ENCODE measurements at places on chromosomes 1 and 21.
A peak's percentile ranks its signal among the peaks of the same experiment; 100 is the strongest.

- DNase-seq = no peak
Measured at GRCh38 chr1:223248001-223248769, 105.1 kb upstream of the TLR5 start.

DNA sequence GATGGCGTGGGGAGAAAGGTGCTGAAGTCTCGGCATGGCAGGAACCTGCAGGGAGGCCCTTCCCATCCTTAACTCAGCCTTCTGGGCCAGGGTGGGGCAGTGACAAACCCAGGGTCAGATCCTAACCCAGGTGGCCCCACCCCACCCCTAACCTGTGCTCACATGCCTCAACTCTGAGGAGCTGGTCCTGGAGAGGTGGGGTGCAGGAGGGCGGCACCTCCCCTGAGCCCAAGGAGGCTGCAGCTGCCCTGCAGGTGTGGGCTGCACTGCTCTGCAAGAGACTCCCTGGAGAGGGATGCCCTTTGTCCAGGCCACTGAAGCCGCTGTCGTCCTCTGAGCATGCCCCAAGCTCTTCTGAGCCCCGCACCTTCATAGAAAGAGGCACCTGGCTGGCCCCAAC is 15.2 kb upstream of the ADAMTSL4 start:
- no peak for DNase-seq

DNA sequence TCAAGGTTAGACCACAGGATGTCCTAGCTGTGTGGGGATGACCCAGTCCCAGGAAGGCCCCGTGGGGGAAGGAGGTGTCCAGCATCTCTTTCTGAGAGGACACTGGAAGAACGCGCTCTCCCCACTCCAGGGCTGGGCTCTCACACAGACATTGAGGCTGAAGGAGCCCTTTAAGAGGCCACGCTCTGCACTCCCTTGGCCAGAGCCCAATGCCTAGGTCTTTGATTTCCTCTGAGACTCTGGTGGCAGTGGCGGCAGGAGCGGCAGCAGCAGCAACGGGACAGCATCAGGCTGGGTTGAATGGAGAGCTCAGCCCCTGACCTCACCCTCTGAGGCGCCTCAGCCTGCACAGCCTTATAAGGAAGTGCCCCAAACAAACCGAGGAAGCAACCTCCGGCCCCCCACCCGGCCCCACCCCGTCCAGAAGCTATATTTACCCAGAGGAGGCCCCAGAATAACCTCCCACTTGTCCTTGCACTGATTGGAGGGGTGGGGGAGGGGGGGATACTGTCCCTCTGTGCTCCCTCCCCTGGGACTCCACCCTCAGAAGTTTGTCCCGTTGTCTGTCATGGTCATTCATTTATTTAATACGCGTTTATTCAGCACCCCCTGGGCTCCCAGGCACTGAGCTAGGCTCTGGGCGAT is 12.3 kb downstream of the NES start:
- DNase-seq = no peak

DNA sequence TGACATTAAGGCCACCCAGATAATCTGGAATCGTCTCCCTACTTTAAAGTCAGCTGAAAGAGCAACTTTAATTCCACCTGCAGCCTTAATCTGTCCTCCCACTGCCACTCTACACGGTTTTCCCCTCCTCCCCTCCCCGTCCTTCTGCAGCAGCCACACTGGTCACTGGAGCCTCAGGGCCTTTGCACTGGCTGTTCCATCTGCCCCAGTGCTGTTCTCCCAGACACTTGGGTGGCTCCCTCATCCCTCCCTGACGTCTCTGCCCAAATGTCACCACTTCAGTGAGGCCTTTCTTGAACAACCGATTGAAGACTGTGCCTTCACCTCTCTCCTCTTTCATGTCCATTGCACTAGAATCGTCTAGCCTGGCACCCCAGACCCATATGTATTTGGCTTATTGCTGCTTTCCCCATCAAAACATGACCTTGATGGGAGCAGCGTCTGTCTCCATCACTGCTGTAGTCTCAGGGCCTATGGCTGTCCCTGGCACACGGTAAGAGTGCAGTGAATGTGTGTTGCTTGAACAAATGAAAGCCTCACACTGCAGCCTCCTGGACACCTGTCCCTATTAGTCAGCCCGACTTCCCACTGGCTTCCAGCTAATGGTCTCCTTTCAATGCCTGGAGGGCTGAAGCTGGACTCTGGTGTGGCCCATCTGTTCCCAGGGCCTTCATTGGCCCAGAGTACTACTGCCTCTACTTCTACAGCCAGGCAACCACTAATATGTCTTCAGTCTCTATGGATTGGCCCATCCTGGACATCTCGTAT is 10.6 kb upstream of the PRDM16 start:
- DNase-seq = no peak

- no peak for DNase-seq
Measured at GRCh38 chr1:171213559-171214454, 28.7 kb downstream of the FMO2 start.

- no peak for DNase-seq
Measured at GRCh38 chr1:213779228-213779627, 208.5 kb upstream of the PROX1 start.

DNA sequence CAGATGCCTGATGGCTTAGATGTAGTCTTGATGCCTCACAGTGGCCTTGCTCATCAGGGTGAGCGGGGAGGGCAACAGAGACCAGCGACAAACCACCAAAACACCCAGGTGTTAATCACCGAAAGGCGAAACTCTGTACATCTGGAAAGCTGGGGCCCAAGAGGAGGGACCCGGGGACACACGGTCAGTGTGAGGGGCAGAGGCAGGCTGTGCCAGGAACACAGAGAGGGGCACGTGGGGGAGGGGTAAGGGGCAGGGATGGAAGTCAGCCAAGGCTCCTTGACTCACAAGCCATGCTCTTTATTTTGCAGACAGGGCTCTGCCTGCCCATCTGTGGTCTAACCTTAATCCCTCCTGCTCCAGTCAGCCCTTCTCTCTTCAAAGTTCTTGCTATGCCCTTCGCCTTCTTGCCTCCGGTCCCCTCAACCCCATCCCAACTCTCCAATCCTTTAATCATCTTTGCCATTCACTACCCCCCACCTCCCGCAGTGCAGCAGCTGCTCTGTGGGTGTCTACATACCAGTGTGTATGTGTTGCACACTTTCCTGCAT is 4.3 kb downstream of the MEF2D start:
- no peak for DNase-seq

DNA sequence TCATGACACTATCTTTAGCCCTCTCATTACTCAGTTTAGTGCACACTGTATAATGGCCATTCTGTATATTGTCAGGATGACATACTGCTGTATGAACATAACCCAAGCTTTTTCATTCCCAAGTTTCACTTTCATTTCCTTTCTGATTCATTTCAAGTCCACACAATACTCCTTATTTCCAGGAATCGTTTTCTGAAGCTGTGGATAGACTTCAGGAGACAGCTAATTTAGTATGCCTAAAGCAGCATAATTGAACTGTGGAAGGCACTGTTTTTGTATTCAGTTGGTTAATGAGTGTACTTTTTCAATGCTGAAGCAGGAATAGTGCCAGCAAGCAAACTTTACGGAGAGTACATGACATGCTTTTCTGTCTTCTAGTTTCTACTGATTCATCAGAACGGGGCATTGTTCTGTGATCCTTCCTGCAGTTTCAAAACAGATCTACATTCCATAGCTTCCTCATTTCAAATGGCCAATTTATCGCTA is 578.5 kb upstream of the ZP4 start:
- DNase-seq = no peak

GRCh38 chr1:115408533-115408932 is 70.5 kb upstream of the NGF start:
- DNase-seq = no peak

- DNase-seq = no peak
Measured at GRCh38 chr1:238912148-238912547, 474.2 kb upstream of the CHRM3 start.

- DNase-seq = no peak
Measured at GRCh38 chr1:20052386-20052785, 17.6 kb upstream of the PLA2G5 start.

DNA sequence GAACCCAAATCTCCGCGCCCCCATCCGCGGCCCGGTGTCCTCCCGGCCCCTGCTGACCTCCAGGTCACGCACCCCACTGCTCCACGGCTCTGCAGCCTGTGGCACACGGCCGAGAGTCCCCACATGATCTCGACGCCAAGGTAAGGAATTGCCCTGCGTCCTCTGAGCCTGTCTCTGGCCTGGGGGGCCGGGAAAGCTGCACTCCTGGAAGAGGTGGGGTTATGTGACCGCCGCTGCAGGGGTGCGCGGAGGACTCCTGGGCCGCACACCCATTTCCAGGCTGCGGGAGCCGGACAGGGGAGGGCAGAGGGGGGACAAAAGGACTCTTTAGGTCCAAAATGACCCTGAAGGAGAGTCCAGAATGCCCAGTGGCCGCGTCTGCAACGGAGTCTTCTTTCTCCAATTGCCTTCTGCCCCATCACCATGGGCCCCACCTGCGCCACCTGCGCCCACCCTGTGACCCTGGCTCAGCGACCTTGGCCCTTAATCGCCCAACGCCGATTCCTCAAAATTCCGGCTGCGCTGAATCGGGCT is 997 bp upstream of the SIM2 start:
- DNase-seq = no peak

DNA sequence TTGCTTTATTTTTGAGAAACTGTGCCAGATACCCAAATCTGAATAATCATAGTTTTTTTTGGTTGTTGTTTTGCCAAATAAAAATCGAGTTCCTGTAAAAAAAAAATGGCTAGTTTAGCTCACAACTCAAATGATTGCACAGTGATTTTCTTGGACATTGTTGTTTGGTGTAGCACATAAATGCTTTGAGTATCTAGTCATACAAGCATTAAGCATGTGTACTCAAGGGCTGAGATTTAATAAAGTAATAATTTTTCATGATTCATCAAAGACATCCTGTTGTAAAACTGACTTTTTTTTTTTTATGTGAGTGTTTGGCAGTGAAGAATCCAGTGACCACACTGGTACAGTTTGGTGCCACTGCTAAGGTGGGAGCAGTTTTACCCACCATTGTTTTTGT is 18.8 kb downstream of the ITSN1 start:
- DNase-seq = no peak

DNA sequence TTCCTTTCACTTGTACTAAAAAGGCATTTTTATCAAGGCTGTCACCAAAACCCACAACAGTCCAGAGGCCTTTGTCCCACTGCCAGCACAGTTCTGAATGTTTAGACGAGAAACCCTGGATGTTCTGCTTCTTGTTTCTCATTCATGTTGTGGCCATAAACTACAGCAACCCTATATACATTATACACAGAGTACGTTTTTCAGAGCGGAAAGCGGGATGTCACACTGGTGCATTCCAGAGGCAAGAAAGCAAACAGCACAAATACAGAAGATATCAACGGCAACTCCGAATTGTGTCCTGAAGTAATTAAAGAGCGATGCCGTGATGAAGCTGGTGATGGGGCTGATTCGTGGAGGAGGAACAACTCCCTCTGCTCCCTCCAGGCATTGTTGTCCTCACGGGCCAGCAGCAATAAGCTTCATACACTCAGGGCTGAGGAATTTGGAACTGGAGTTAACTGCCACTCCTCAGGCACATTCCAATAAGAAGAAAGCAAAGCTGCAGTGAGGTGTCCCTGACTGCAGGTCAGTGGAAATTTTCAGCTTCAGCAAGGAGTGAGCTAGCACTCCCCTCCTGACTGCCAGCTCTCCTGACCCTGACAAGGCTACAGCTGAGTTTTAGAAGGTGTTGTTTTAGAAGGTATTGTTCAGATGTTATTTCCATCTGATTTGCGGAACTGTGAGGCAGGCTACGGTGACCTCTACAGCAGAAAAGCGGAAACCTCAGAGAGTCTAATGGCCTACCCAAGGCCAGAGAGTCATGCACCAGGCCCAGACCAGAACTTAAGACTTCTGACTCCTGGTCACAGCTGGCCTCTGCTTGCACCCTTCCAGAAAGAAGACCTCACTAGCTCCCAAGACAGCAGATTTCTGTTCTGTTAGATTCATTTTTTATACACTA is 149.0 kb downstream of the TGFBR3 start:
- no peak for DNase-seq

- no peak for DNase-seq
Measured at GRCh38 chr1:208923456-208923855, 660.1 kb upstream of the CAMK1G start.

- DNase-seq = no peak
Measured at GRCh38 chr1:27383039-27383605, at the start of gene CD164L2. CD164L2 (minus strand) TSS chr1:27383333; CDS start chr1:27383239, 94 bp downstream.

GRCh38 chr1:40221977-40222772 is 25.6 kb upstream of the TMCO2 start:
- DNase-seq = no peak

GRCh38 chr1:175861626-175862367 is 118.4 kb upstream of the TNR start:
- DNase-seq = no peak

GRCh38 chr1:116133696-116134475 is 22.7 kb downstream of the MAB21L3 start:
- no peak for DNase-seq

DNA sequence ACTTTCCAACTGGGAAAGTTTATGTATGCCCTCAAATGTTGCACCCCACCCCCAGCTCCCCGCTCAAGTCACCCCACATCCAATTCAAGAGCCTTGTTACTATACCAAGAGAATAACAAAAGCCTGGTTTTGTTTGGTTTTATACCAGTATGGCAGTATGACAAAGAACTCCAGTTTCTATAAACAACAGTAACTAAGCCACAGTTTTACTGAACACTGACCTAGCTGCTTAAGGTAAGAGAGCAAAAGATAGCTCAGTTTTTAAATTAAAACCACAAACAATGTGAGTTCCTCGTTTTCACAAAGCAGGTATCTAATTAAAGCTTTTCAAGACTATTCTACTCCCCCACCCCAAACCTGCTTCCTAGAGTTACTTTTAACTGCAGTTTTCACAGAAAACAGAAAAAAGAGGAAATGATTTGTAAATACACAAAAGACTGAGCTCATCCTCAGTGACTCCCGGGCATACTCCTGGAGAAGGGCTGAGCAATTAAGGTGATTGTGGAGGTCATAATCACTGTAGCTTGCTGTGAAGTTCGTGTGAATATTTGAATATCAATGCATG is 59.3 kb upstream of the LHX8 start:
- DNase-seq = peak; percentile 52

GRCh38 chr1:196160066-196160795 is 448.0 kb downstream of the KCNT2 start:
- DNase-seq = no peak

GRCh38 chr1:29426701-29427279 is 190.5 kb downstream of the PTPRU start:
- peak; percentile 45 for DNase-seq

- DNase-seq = no peak
Measured at GRCh38 chr1:206646504-206646903, 11.2 kb downstream of the DYRK3 start.

Data from NCI-H2081 (cell line).